CD4-positive, alpha-beta T cell (primary cell): ENCODE measurements at places on chromosomes 13 and 19. TPM values are rescaled to one million over a fixed set of nuclear protein-coding genes. Genes with fewer than 3 reads are reported as not detected.

- H3K27ac ChIP-seq: no peak overlapping the region
- H3K36me3 ChIP-seq: no peaks in the 10 kb centered on the region
- no peaks in the 10 kb centered on the region for H3K27me3 ChIP-seq
Observed at GRCh38 chr13:89784161-89784809, 1563.2 kb upstream of the MIR17HG start.

DNA sequence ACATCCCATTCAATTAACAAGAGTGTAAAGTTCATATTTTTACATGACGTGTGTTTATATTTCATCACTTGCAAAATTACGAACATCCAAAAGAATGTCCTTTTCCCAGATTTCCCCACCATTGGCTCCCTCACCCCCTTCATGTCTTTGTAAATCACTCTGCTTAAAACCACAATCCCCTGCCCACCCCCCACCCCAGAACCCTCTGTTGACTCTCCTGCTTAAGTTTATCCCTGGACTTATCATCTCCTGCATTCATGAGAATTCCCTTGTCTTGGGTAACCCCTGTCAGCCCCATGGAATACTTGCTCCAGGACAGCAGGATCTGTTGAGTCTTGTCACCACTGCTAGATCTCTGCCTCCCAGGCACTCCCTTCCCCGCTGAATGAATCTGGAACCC lies 109.9 kb downstream of the COL4A1 start:
- no peaks in the 10 kb centered on the region for H3K4me1 ChIP-seq
- H3K36me3 ChIP-seq: no peaks in the 10 kb centered on the region
- DNase-seq: no peak
- H3K4me3 ChIP-seq: no peak overlapping the region
- no peak overlapping the region for H3K27ac ChIP-seq
- H3K27me3 ChIP-seq: peaks cover 3% of the 10 kb centered on the region

GRCh38 chr19:17999684-18000479 lies 8.1 kb upstream of the ARRDC2 start:
- H3K27ac ChIP-seq: peak overlapping the region; percentile 91
- no peaks in the 10 kb centered on the region for H3K36me3 ChIP-seq
- peaks cover 49% of the 10 kb centered on the region for H3K4me1 ChIP-seq
- no peaks in the 10 kb centered on the region for H3K27me3 ChIP-seq
- peak overlapping the region; percentile 92 for H3K4me3 ChIP-seq

GRCh38 chr19:42250183-42250665 lies 4.7 kb downstream of the ERF start:
- H3K4me1 ChIP-seq: peaks cover 40% of the 10 kb centered on the region
- H3K36me3 ChIP-seq: peaks cover 18% of the 10 kb centered on the region
- H3K27ac ChIP-seq: peak overlapping the region; percentile 46
- DNase-seq: no peak
- no peaks in the 10 kb centered on the region for H3K27me3 ChIP-seq

GRCh38 chr19:13356686-13357280 lies 149.5 kb downstream of the CACNA1A start:
- no peak for DNase-seq
- no peaks in the 10 kb centered on the region for H3K36me3 ChIP-seq

DNA sequence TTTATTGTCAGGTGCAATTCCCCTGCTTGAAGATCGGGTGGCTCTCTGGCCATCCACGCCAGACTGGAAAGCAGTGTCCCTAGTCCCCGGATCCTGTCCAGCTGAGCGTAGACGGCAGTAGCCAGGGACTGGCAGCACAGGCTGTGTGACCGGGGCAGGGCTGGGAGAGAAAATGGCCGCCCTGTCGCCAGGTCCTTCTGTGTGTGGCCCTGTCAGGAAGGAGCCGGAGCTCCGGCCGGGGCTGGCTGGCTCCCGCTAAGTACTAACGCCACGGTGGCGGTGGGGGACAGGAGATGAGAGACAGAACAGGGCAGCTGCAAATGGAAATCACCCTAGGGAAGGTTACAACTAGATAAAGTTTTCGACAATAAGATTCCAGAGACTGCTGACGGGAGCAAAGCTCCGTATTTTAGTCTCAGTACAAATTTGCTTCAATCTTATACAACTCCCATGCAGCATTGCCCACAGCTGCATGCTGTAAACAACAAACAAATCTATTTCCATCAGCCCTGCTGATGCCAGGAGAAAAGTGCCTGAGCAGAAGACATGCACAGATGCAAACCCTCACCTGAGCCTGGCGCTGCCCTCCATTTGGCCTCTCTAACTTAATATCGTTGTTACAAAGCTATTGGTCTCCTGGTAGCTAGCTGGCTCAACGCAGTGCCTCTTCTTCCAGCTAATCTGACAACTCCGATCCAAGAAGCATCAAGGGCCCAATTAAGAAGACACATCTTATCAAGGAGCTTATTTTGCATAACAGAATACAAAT lies 253.0 kb downstream of the TSHZ3 start:
- H3K4me3 ChIP-seq: no peak overlapping the region
- no peak for DNase-seq
- H3K27me3 ChIP-seq: peaks cover 2% of the 10 kb centered on the region
- H3K4me1 ChIP-seq: no peaks in the 10 kb centered on the region
- no peaks in the 10 kb centered on the region for H3K36me3 ChIP-seq
- no peak overlapping the region for H3K27ac ChIP-seq

- H3K4me1 ChIP-seq: peaks cover 43% of the 10 kb centered on the region
- H3K27me3 ChIP-seq: no peaks in the 10 kb centered on the region
- H3K4me3 ChIP-seq: peak overlapping the region; percentile 71
- peak overlapping the region; percentile 56 for H3K27ac ChIP-seq
Observed at GRCh38 chr19:7902796-7903243, 857 bp upstream of the MAP2K7 start.

GRCh38 chr19:45496349-45496953 lies 396 bp downstream of the RTN2 start:
- peaks cover 3% of the 10 kb centered on the region for H3K36me3 ChIP-seq
- H3K27ac ChIP-seq: no peak overlapping the region
- H3K4me1 ChIP-seq: peaks cover 66% of the 10 kb centered on the region

- no peaks in the 10 kb centered on the region for H3K36me3 ChIP-seq
- H3K4me3 ChIP-seq: no peak overlapping the region
- no peak overlapping the region for H3K27ac ChIP-seq
- H3K27me3 ChIP-seq: no peaks in the 10 kb centered on the region
- no peaks in the 10 kb centered on the region for H3K4me1 ChIP-seq
- no peak for DNase-seq
Observed at GRCh38 chr13:70034286-70034685, 73.3 kb upstream of the ATXN8OS start.

DNA sequence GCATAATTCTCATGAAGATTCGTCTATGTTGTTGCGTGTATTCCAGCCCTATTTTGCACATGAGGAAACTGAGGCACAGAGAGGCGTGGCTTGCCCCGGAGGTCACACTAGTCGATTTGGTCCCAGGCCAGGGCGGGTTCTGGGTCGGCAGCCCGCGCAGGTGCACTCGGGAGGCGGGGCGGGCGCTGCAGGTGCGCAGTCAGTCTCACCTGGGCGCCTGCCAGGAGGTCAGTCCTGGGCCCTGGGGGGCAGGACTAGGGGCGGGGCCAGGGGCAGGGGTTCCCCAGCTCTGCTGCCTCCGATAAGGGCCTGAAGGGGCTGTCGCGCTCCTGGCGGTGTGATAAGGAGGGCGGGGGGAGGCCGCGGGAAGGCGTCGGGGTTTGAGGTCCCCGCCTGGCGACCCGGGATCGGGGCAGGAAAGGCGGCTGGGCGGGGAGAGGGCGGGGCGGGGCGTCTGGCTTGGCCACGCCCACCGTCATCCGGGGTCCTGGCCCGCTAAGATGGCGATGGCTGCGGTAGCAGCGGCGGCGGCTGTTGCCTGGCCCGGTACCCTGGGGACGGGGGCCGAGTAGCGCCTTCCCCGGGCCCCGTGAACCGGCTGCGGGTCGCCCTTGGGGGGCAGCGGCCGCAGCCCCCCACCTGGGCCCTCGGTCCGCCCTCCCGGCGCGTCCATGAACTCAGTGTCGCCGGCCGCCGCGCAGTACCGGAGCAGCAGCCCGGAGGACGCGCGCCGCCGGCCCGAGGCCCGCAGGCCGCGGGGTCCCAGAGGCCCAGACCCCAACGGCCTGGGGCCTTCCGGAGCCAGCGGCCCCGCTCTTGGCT lies at the start of gene ATG4D:
Gene ATG4D (plus strand): TSS at position 485 of the 822 bp plus-strand sequence. CDS start 187 bp downstream, at position 672.
- no peaks in the 10 kb centered on the region for H3K27me3 ChIP-seq
- peaks cover 27% of the 10 kb centered on the region for H3K4me1 ChIP-seq
- peak within 1 kb of the TSS; percentile 48 for H3K27ac ChIP-seq
- peaks cover 18% of the 10 kb centered on the region for H3K36me3 ChIP-seq

GRCh38 chr19:29537601-29538000 lies 11.8 kb downstream of the VSTM2B start:
- H3K27ac ChIP-seq: no peak overlapping the region
- H3K27me3 ChIP-seq: peaks cover 13% of the 10 kb centered on the region
- H3K4me1 ChIP-seq: no peaks in the 10 kb centered on the region
- no peak overlapping the region for H3K4me3 ChIP-seq
- H3K36me3 ChIP-seq: no peaks in the 10 kb centered on the region
- no peak for DNase-seq

GRCh38 chr19:19860756-19861390 lies 4.8 kb upstream of the ZNF253 start:
- H3K4me1 ChIP-seq: peaks cover 12% of the 10 kb centered on the region
- no peaks in the 10 kb centered on the region for H3K27me3 ChIP-seq
- no peak overlapping the region for H3K27ac ChIP-seq

DNA sequence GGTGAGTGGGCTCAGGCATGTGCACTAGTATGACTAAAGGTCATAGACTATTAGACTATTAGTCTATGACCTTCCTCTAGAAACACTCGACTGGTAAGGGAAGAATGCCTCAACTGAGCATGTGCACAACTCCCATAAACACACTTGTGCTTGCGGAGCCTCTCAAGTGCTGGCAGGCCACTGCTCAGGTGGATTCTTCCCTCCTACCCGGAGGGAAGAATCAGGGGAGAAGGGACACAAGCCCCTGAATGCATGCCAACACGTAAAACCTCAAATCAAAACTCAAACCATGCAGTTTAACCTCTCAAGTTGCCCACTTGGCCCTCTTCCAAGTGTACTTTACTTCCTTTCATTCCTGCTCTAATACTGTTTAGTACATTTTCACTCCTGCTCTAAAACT lies 287.6 kb upstream of the SGCG start:
- no peak overlapping the region for H3K4me3 ChIP-seq
- DNase-seq: no peak
- H3K27me3 ChIP-seq: no peaks in the 10 kb centered on the region
- H3K27ac ChIP-seq: no peak overlapping the region

DNA sequence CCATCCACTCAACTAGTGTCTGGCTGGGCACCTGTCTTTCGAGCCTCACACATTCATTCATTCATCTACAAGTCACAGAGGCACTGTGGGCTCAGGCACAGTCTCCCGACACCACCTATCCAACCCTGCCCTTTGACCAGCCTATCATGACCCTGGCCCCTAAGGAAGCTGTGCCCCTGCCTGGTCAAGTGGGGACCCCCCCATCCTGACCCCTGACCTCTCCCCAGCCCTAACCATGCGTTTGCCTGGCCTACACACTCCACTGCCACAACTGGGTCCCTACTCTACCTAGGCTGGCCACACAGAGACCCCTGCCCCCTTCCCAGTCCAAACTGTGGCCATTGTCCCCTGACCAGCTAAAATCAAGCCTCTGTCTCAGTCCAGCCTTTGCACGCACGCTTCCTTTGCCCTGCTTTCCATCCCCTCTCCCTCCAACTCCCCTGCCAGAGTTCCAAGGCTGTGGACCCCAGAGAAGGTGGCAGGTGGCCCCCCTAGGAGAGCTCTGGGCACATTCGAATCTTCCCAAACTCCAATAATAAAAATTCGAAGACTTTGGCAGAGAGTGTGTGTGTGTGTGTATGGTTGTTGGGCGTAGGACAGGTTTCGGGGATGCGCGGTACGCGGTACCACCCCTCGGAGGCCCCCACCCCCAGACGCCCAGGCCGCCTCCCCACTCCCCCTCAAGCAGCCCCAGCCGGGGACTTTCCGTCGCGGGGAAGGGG lies 404 bp upstream of the IL27RA start:
- no peak for DNase-seq
- H3K36me3 ChIP-seq: peaks cover 14% of the 10 kb centered on the region
- H3K4me1 ChIP-seq: peaks cover 55% of the 10 kb centered on the region

DNA sequence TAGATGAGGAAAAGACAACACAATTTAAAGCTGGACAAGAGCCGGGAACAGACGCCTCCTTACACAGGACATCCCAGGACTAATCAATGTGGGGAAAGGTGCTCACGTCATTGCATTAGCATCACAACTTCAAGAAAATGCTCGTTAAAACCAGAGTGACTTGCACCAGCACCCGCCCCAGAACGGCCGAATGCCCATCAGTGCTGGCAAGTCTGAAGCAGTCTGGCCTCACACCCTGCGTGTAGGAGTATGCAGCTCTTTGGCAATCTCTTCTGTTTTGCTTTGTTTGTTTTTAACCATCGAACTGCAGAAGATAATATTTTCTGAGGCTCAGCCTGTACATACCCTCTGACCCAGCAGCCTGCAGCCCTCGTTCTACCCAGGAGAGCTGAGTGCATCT lies 44.8 kb upstream of the LDLR start:
- H3K4me3 ChIP-seq: no peak overlapping the region
- H3K36me3 ChIP-seq: peaks cover 27% of the 10 kb centered on the region
- H3K4me1 ChIP-seq: peaks cover 21% of the 10 kb centered on the region
- no peak for DNase-seq

GRCh38 chr13:33272531-33273124 lies 12.9 kb downstream of the STARD13 start:
- no peaks in the 10 kb centered on the region for H3K36me3 ChIP-seq
- H3K27ac ChIP-seq: no peak overlapping the region
- no peaks in the 10 kb centered on the region for H3K27me3 ChIP-seq
- no peak overlapping the region for H3K4me3 ChIP-seq

GRCh38 chr19:57802269-57802668 lies 12.4 kb downstream of the ZNF552 start:
- peaks cover 9% of the 10 kb centered on the region for H3K4me1 ChIP-seq
- no peak overlapping the region for H3K4me3 ChIP-seq
- H3K27ac ChIP-seq: no peak overlapping the region
- H3K27me3 ChIP-seq: no peaks in the 10 kb centered on the region
- peaks cover 5% of the 10 kb centered on the region for H3K36me3 ChIP-seq

DNA sequence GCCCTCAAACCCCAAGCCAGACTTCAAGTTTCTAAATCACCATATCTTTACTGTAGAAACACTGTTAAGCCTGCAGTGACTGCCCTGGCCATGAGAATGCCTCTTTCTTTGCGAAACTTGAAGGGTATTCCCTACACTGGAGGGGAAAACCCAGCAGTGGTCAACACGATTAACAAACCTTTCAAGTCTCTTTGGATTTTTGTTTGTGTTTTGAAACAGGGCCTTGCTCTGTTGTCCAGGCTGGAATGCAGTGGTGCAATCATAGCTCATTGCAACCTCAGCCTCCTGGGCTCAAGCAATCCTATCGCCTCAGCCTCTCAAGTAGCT lies 17.4 kb upstream of the POMP start:
- H3K27ac ChIP-seq: no peak overlapping the region
- no peak overlapping the region for H3K4me3 ChIP-seq
- DNase-seq: no peak
- H3K4me1 ChIP-seq: peaks cover 2% of the 10 kb centered on the region
- H3K36me3 ChIP-seq: no peaks in the 10 kb centered on the region

Gene CLDND2
- 0.60 TPM for total RNA-seq

Gene FBN3
- not detected for total RNA-seq

Gene FAM124A
- not detected for total RNA-seq

Gene SERPINE3
- total RNA-seq: not detected

Gene IGFL2
- total RNA-seq: not detected

Gene SGCG
- not detected for total RNA-seq
